ENCODE measurements at places on chromosomes 3 and 15. TPM values are rescaled to one million over a fixed set of nuclear protein-coding genes. Genes with fewer than 3 reads are reported as not detected.

OIP5 gene
- 9.5 TPM for polyA plus RNA-seq

- no peak for DNase-seq
Measured at GRCh38 chr3:169390741-169391305, 272.7 kb downstream of the MECOM start.

PCOLCE2 gene
- 5.0 TPM for polyA plus RNA-seq

NPAP1 gene
- 0.37 TPM for polyA plus RNA-seq

GRCh38 chr3:138349926-138350665 is 1.7 kb downstream of the MRAS start:
- no peak for DNase-seq

GRCh38 chr3:134057006-134057653 is 27.4 kb upstream of the SLCO2A1 start:
- no peak for DNase-seq

DNA sequence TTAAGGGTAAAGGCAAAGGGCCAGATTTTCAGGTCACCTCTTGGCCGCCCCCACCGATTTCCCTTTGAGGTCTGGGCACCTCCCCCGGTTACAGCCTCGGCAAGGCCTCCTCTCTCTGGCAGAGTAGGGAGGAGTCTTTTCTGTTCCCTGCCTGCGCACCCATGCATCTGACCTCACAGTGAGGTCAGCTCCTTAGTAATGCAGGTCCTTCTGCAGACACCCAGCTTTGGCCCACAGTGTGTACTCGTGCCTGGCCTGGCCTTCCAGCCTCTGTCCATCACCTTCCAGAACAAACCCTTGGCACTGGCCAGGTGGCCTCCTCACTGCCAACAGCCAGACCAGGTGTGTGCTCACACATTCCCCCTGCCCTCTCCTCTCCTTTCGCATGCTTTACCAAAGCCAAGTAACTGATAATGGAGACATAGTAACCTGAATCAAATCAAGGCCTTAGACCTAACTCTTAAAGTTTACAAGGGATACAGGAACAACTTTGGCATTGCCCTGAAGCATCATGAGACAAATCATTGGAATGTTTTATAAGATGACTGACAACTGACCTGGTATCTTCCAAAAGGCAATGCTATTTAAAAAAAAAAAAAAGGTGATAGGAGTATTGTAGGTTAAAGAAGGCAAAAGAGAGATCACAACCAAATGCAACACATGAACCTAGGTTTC is 61.3 kb downstream of the CORO2B start:
- no peak for DNase-seq

- no peak for DNase-seq
Measured at GRCh38 chr15:89184886-89185526, 36.4 kb downstream of the RLBP1 start.

- DNase-seq = no peak
Measured at GRCh38 chr3:171695426-171695825, 114.9 kb downstream of the PLD1 start.

THSD4 gene
- polyA plus RNA-seq = 30.0 TPM

DNA sequence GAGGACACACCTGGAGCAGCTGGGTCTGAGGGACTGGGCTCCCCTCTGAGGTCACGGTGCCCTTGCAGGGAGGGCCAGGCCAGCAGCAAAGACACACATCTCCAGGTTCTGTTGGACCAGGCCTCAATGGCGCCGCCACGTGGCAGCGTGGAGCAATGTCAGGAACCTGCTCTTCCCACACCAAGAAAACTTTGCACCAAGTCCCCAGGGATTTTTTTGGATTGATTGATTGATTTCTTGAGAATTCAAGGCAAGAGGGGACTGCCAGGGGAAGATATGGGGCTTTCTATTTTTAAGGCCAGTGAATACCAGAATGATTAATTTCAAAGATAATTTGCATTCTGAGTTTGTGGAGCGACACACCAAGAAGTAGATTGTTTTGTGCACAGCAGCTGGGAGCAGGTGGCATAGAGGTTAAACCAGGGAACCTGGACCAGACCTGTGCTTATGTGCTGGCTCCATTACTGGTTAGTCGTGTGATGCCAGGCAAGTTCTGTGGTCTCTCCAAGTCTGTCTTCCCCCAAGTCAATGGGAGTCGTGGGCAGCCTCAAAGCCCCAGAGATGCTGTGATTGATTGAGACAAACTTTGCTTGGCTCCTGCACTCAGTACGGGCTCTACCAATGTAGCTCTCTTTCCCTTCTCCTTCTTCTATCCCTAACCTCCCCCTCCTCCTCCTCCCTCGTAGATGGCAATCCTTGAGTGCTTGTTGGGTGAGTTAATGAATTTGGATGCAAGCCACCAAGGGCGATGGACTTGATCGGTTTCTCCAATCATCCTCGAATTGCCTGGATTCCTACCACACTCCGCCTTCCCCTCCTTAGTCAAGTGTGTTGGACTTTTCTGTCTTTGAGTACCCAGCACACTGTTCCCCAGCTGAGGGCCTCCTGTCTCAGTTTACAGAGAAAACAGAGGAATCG is 96.2 kb upstream of the TRPM1 start:
- no peak for DNase-seq

GRCh38 chr3:157982359-157982758 is 123.9 kb downstream of the SHOX2 start:
- DNase-seq = no peak

DNA sequence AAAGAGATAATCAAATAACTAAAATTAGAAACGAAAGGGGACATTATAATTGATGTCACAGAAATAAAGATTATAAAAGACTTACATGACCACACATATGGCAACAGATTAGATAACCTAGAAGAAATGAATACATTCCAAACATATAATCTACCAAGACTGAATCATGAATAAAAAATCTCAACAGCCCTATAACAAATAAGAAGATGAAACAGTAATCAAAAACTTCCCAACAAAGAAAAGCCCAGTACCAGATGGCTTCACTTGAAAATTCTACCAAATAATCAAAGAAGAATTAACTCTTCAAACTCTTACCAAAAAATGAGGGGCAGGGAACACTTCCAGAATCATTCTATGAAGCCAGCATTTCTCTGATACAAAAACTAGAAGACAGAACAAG is 11.8 kb downstream of the TOP2B start:
- no peak for DNase-seq

DNA sequence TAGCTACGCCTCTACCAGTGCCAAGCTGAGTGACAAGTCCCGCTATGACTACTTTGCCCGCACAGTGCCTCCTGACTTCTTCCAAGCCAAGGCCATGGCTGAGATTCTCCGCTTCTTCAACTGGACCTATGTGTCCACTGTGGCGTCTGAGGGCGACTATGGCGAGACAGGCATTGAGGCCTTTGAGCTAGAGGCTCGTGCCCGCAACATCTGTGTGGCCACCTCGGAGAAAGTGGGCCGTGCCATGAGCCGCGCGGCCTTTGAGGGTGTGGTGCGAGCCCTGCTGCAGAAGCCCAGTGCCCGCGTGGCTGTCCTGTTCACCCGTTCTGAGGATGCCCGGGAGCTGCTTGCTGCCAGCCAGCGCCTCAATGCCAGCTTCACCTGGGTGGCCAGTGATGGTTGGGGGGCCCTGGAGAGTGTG is 5.7 kb downstream of the GRM2 start:
- DNase-seq = no peak

DNA sequence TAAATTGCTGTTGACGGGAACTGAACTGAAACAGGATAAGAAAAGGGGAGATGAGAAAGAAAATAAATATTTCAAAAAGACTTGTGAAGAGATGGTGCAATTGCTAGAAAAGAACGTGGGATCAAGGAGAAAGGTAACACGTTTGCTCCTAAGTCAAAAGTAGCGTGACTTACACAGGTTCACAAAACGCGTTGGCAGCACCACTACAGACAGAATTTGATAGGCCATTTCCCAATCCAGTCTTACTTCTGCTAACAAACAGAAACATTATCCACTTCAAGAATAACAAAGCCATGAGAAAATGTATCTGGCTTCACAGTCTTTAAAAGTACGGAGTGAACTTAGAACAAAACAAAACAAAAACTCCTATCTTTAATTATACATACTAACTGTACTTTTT is 75.5 kb downstream of the DPH6 start:
- DNase-seq = no peak

DNA sequence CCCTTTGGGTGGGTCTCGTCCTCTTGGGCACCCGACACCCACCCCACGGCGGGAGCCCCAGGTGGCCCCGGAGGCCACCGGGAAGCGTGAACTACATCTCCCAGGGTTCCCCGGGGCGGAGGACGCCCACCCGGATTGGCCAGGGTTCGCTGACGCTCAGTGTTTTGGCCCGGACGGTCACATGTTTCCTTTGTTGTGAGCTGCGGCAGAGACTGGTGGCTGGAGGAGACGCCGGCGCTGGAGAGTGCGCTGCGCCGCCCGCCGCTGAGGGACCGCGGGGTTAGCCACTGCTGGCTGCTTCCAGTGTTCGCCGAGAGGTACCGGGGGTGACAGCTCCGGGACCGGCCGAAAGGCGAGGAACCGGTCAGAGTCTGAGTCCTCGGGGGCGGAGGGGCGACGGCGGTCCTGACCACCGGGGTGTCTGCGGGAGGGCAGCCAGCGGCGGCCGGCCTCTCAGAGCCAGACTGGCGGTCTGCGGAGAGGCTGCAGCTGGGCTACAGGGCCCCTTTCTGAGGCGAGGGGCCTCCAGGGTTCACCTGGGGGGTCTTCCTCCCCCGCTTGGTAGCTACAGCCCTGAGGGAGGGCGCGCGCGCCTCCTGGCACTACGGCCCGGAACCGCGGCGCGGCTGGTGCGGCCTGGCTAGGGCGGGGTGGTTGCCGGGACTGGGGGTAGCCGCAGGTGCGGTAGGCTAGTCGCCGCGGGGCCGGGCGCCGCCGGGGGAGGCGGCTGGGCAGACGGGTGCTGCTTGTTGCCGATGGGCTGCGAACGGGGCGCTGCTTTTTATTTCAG is at the start of gene KLHL24:
TSS of gene KLHL24 (plus strand) at position 193 of the 790 bp plus-strand sequence. CDS start 14,734 bp downstream, outside the sequence.
- no peak for DNase-seq

GRCh38 chr15:57201578-57201977 is 174.7 kb upstream of the CGNL1 start:
- no peak for DNase-seq

DNA sequence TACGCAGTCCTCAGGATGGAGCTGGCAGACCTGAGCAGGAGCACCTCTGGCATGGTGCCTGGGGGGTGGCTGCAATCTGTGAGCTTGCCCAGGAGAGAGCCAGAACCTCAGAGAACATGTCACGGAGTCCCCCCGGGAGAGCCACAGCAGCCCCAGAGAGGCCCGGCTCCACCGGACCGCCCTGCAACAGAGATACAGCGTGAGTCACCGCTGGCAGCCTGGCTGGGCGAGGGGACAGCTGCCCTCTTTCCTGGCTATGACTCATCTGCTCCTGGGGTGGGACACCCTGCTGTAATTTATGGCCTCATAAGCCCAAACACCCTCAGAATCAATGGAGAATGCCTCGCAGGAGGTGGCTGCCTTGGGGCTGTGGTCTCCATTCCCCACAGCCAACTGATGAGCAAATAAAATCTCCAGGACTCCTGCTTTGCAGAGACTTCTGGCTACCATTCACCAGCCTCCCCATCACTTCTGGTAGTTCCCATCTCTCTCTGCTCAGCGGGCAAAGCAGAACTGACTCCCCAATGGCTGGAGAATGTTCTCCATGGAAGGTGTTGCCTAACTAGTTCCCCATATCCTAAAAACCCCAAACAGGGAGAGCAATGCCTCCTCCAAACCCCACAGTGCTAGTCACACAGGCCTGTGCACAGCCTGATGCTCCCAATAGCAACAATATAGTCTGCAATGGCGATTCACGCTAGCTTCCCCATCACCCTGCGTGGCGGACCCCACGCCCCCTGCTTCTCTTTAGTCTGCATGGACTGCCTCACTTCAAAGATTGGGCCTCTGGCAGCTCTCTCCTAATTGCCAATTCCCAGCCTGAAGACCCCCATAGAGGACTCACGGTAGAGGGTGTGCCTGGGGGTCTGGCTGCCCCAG is 21.6 kb downstream of the ACSBG1 start:
- DNase-seq = no peak

DNA sequence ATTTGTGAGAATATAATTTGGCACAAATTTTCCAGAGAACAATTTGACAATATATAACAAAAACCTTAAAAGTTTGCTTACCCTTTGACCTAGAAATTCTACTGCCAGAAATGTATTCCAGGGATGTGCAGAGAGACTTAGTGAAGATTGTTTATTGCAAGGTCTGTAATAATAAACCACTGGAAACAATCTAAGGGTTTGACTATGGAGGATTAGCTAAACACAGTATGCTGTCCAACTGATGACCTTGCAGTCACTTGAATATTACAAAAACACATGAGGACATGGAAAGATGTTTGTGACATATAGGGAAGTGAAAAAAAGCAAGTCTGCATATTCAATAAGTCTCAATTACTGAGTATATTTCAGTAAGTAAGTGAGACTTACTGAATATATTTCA is 48.1 kb upstream of the CDV3 start:
- DNase-seq = no peak

DNA sequence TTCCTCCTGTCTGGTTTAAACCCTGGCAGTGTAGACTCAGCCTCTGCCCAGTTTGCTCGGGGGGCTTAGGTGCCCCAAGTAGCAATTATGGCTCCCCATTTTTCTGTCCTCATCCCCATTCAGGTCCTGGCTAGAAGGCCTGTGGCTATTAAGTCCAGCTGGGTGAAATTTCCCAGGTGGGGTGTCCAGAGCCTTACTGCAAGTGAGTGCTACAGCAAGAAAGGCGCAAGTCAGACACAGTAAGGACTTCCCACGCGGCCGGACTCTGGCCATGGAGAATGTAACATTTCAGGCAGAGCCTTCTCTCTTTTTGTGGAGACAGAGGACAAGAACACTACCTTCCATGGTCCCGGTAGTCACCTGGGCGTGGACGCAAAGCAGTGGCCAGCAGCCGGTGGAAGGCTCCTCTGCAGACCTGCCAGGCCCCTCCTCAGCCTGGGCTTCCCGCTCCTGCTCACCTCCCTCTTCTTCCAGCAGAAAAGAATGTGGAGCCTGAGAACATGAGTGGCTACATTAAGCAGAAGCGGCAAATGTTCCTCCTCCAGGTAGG is 23.3 kb downstream of the CFAP100 start:
- DNase-seq = no peak

DNA sequence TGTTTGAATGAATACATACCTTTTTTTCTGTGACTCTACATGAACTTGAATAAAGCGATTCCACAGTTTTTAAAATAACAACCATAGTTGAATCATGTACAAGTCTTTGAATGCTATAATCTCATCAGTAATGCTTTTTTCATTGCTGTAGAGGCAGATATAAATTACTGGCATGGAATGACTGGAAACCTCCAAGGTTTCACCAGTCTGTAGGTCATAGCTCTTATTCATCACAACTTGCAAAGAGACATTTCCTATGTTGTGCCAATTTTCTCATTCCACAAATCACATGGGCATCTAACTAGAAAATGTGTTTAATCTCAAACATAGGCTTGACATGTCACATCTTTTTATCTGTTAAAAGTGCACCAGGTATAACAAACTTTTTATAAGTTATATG is 407.1 kb upstream of the KCNMB2 start:
- DNase-seq = no peak

DNA sequence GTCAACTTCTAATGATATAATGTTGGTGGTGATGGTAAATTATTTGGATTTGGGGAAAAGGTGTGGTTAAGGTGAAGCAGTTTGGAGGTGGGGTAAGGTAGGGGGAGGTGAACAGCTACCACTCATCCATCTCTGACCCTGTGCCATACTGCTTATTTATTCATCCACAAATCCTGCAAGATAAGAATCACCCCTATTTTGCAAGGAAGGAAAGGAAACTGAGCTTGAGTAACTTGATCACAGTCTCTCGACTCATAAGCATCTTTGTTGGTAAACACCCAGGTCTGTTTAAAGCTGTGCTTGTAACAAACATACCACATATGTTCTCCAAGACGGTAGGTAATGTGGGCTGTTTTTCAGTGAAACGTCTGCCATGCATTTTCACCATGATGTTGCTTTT is 67.3 kb downstream of the PTPRG start:
- no peak for DNase-seq

Measured in left renal cortex interstitium (tissue), 4 donors.